Erythroblast (primary cell): ENCODE measurements at places on chromosomes 6 and 20.

DNA sequence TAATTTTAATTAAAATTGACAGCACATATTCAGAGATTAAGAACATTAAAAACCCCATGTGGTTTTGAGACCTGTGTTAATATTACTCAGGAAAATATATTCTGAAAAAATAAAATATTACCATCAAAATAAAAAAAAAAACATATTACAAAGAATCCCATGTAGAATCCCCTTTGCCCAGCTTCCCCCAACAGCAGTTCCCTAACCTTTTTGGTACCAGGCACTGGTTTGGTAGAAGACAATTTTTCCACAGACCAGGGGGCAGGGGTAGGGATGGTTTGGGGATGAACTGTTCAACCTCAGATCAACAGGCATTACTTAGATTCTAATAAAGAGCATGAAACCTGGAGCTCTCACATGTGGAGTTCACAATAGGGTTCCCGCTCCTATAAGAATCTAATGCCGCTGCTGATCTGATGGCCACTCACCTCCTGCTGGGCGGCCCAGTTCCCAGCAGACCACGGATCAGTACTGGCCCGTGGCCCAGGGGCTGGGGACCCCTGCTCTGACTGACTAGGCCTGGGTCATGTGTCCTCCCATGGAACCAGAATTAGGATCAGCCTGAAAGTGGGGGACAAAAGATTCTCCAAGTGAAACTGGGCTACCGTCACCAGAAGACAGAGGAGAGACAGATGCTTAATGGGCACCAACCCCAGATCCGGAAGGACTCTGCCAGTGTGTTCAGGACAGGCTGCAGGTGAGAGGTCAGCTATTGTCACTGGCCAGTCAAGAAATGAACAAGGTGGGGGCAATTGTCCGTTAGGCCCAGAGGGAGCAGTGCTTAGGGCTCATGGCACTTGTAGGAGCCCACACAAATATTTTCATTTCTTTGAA lies 235.5 kb downstream of the PREX1 start:
- no peak for DNase-seq

DNA sequence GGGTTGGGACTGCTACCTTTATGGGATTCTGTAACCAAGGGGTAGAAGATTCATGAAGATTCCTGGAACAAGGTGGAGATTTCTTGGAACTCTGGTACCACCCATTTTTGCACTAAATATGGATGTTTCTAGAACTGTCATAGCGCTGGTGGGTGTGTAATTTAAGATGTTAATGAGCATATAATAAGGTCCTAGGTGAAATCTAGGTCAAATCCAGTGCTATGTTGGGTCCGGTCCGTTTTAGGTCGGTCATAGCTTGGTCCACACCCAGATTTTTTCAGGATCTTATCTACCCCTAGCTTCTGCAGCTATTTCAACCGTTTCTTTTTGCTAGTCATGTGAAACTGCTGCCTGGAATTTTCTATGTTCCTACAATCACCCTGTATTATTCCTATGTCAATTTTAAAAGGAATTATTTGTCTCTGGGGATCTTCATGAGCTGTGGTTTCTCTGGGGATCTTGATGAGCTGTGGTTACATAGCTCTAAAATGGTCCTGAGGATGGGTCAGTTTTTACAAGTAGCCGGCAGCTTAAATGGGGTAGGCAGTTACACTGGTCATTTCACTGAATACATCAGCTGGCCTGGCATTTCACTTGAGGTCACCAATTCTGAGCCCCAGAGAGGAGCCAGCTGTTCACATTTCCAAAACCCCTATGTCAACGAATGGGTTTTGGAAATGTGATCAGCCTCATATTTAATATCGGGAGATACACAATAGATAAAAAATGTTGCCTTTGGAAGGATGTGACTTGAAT lies 652.3 kb upstream of the FLRT3 start:
- DNase-seq = no peak

- no peak for DNase-seq
These were observed 15.5 kb downstream of the UCKL1 start for GRCh38 chr20:63940472-63941266.

- no peak for DNase-seq
These were observed 14.4 kb upstream of the ZNF217 start for GRCh38 chr20:53608071-53608455.

GRCh38 chr6:3489027-3489757 lies 32.3 kb upstream of the SLC22A23 start:
- DNase-seq = no peak

DNA sequence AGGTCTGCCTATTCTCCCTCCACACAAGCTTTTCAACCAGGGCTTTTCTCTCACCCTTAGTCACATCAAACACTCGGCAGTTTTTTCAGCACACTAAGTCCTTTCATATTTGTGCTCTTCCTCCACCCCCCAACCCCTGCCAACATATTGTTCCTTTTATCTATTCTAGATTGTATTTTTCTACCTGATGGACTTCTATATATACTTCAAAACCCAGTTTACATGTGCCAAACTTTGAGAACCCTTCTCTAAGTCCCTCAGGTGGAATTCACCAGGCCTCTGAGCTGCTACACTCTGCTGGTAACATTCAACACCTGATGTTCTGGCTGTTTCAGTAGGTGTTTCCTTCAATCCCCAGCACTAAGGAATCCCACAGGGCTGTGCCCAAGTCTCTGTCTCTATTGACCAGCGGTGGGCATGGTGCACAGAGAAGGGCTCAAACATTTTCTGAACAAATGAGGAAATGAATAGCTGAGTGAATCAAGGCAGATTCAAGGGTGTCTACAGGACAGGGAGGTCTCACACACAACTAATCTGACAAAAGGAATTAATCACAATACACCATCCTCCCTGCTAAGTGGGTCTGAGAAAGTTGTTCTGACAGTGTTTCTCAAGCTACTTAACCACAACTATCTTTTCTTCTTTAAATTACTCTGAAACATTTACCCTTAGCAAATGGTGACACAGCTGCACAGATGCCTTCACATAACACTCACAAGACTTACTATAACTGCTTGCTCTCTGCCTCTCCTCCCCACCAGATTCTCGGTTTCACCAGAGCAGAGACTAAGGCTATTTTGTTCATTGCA lies 166.5 kb downstream of the TSHZ2 start:
- DNase-seq = no peak

- DNase-seq = no peak
These were observed 7.9 kb downstream of the SOX4 start for GRCh38 chr6:21601339-21601923.

DNA sequence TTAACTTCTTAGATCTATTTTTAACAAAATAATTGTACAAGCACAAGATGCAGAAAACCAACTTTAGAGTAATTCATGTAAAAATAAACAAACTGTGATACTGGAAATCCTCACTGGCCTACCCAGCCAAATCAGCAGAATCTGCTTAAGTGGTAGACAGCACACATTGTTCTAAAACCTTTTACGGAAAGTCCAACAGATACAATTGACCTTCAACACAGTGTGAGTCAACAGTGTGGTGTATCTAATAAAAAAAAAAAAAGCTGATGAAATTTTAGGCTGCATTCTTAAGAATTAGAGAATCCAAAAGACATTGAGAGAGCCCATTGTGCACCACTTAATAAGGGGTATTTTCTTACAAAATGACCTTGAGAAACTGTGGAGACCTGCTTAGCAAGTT lies 174.5 kb downstream of the COL21A1 start:
- DNase-seq = no peak

- no peak for DNase-seq
These were observed 1.2 kb upstream of the ZNF184 start for GRCh38 chr6:27474172-27474465.

- DNase-seq = no peak
These were observed 13.1 kb downstream of the JAG1 start for GRCh38 chr20:10660661-10661060.

DNA sequence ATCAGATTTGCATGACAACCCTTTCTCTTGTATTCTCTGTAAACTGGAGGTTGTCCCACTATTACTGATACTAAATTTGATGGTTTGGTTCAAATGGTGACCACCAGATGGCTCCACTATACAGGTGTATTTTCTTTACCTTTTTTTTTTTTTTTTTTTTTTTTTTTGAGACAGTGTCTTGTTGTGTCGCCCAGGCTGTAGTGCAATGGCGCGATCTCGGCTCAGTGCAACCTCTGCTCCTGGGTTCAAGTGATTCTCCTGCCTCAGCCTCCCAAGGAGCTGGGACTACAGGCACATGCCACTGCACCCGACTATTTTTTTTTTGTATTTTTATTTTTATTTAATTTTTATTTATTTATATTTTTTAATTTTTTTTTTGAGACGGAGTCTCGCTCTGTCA lies 6.6 kb upstream of the WTAP start:
- peak; percentile 69 for DNase-seq

- DNase-seq = peak; percentile 40
These were observed at the start of gene SLC2A10 for GRCh38 chr20:46709459-46710152. Gene SLC2A10 (plus strand): TSS chr20:46709649. CDS start chr20:46709737, 88 bp downstream.

DNA sequence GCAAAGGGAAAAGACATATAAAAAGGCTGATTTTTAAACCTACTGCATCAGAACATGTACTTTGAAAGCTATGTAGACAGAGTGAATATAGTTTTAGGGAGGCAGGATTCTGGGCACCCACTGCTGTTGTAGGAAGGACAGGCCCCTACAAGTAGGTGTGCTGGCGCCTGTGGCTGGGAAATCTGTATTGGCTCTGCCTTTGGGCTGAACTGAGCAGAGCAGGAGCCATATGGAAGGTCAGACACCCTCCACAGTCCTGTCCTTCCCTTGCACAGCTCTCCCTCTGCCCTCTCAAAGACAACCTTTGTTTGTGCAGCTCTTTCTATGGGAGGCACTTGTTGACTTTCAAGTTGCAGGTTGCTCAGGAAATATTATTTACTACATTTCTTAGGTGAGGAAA lies 18.4 kb upstream of the ULBP3 start:
- no peak for DNase-seq

DNA sequence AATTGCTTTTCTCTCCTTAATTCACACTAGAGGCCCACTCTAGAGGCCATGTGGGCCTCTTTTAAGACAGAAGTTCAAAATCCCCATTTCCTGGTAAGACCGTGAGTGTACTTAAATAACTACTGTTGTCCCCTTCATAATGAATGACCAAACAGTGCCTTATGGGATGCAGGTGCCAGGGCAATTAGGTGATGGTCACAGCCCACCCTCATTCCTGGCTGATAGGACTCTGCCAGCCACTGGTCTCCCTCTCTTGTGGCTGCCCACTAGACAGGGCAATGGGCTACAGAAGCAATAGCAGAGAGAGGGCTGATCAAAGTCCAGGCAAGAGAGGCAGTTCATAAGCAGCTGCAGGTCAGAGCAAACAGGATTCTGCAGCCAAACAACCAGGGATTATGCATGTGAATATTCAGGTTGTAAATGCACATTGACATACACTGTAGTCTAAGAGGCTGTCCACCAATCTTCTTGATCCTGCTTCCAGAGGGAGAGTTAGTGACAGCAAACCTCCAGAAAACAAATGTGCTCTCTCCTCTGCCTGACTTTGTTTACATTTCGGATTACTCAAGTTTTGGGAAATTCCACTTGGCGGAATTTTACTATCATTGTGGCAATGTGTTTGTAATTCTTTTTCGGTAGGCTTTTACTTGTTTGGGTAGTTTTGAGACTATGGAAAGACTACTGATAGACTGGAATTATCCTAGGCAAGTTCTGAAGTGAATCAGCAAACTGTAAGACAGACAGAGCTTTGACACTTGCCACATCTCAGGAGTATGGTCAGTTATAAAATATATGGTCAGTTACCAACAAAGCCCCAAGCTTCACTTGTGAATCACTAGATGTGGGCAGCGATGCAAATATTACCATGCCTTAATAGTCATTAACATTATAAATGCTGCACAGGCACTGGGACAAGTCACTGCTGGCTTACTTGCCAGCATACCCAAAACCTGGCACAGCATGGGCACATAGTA lies 12.8 kb downstream of the PTPRK start:
- DNase-seq = no peak

- no peak for DNase-seq
These were observed 83.5 kb downstream of the CD164 start for GRCh38 chr6:109298605-109299264.

DNA sequence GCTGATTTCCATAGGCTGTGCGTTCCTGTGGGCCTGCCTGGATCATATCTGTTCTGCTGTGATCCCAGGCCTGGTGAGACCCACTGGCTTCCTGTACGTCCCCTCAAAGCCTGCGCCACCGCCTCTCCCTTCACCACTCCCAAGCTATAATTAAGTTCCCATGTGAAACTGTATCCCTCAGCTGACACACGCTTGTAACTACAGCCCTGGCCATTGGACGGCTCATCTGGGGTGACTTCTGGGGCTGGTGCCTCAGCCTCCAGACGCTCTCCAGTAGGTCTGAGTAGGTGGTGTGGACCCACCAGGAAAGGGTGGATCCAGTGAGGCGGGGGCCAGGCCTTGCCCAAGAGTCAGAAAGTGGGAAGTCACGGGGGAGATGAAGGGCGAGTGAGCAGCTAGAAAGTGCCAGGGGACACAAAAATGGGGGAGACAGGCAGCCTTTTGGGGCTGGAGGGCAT lies 21.0 kb downstream of the PPARD start:
- DNase-seq = no peak

GRCh38 chr20:54221353-54221752 lies 13.5 kb downstream of the PFDN4 start:
- no peak for DNase-seq

DNA sequence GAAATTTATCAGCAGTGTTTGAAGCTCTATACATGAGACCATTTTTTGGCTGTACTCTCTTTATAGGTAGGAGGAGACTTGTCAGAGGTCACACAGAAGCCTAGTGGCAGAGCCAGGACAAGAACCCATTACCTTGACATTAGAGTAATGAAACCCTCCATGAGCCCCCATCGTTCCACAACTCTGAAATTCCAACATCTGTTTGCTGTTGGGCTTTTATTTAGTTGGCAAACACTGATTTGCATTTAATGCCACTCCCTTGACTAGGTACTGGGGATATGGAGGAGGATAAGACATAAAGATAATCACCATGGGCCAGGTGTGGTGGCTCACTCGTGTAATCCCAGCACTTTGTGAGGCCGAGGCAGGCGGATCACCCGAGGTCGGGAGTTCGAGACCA lies 1.6 kb downstream of the GSS start:
- no peak for DNase-seq

DNA sequence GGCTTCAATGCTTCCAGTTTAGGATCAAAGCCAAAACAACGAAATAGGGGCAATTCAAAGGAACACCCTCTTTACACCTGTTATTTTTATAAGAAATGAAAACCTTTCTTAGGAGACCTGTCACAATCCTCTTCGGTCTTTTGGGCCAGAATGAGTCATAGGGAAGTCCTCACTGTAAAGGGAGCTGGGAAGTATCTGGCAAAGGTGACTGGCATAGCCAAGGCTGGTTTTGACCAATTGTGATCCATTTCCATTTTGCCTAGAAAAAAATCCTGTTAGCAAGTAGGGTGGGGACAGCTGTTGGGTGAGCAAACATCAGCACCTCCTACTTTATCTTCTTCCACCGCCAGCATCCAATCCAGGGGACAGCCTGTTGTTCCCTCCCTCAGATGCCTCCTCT lies 343.2 kb upstream of the SULF2 start:
- DNase-seq = no peak

DNA sequence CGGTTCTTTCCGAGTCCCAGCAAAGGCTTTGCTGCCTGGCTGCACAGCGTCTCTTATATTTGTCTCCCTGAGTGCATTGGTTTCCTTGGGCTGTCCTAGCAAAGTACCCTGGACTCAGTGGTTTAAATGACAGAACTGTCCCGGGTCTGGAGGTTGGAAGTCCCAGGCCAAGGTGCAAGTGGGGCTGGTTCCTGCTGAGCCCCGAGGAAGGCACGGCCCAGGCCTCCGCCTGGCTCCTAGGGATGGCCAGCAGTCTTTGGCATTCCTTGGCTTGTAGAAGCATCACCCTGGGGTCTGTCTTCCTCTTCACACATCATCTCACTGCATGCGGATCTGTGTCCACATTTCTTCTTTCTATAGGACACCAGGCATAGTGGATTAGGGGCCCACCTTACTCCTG lies 64.8 kb upstream of the QKI start:
- DNase-seq = no peak
